Thoracic aorta (tissue), 2 donors: ENCODE measurements at places on chromosomes 5 and 9. TPM values are rescaled to one million over a fixed set of nuclear protein-coding genes. Genes with fewer than 3 reads are reported as not detected.

- no peaks in the 10 kb centered on the region for H3K27me3 ChIP-seq
- no peak for DNase-seq
- peaks cover 32% of the 10 kb centered on the region for H3K4me1 ChIP-seq
- no peak overlapping the region for H3K4me3 ChIP-seq
- no peaks in the 10 kb centered on the region for H3K36me3 ChIP-seq
These were observed 20.9 kb downstream of the PCSK5 start for GRCh38 chr9:75911390-75911789.

DNA sequence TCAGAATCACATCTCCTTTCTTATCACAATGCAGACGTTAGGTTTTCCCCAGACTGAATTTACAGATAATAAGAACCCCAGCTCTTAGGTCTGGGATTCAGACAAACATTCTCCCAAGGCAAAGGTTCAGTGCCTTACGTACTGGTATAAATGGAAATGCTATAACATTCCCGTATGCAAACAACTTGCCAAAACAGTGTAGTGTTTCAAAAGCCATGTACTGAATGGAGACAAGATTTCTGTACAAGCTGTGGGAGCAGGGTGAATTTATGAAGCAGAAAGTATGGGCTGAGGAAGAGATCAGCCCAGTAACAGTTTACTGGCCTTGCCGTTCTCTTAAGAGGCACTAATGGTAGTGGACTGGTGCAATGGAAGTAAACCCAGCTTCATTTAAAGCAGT lies 225.5 kb upstream of the ZNF462 start:
- H3K36me3 ChIP-seq: no peaks in the 10 kb centered on the region
- H3K4me1 ChIP-seq: no peaks in the 10 kb centered on the region
- no peak overlapping the region for H3K27ac ChIP-seq
- DNase-seq: no peak

GRCh38 chr9:111821006-111821528 lies 26.3 kb upstream of the SHOC1 start:
- DNase-seq: no peak
- no peak overlapping the region for H3K4me3 ChIP-seq
- H3K27me3 ChIP-seq: no peaks in the 10 kb centered on the region
- H3K4me1 ChIP-seq: no peaks in the 10 kb centered on the region
- H3K27ac ChIP-seq: no peak overlapping the region

DNA sequence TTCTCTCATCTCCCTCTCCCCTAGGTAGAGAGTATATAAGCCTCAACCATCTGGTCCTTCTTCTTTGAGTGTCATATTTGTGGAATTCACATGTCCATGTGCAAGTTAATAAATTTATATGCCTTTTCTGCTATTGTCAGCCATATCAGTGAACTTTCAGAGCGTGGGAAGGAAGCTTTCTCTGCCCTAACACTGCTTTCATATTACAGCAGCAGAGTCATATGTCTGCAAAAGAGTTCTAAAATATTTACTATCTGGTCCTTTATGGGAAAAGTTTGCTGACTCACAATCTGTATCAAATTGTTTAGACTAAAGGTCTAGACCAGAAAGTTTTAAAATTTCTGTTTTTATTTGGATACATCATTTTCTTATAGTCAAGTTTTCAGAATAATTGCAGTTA lies 669.0 kb downstream of the LRRC70 start:
- DNase-seq: no peak
- no peaks in the 10 kb centered on the region for H3K27me3 ChIP-seq
- H3K4me3 ChIP-seq: no peak overlapping the region
- H3K4me1 ChIP-seq: no peaks in the 10 kb centered on the region
- H3K36me3 ChIP-seq: no peaks in the 10 kb centered on the region

- no peak for DNase-seq
- H3K4me3 ChIP-seq: no peak overlapping the region
- H3K27ac ChIP-seq: no peak overlapping the region
- H3K27me3 ChIP-seq: no peaks in the 10 kb centered on the region
- no peaks in the 10 kb centered on the region for H3K36me3 ChIP-seq
- H3K4me1 ChIP-seq: peaks cover 10% of the 10 kb centered on the region
These were observed 24.4 kb upstream of the AKNA start for GRCh38 chr9:114412048-114412683.

GRCh38 chr5:153237671-153238332 lies 252.7 kb upstream of the GRIA1 start:
- DNase-seq: no peak
- no peak overlapping the region for H3K27ac ChIP-seq
- H3K4me3 ChIP-seq: no peak overlapping the region

DNA sequence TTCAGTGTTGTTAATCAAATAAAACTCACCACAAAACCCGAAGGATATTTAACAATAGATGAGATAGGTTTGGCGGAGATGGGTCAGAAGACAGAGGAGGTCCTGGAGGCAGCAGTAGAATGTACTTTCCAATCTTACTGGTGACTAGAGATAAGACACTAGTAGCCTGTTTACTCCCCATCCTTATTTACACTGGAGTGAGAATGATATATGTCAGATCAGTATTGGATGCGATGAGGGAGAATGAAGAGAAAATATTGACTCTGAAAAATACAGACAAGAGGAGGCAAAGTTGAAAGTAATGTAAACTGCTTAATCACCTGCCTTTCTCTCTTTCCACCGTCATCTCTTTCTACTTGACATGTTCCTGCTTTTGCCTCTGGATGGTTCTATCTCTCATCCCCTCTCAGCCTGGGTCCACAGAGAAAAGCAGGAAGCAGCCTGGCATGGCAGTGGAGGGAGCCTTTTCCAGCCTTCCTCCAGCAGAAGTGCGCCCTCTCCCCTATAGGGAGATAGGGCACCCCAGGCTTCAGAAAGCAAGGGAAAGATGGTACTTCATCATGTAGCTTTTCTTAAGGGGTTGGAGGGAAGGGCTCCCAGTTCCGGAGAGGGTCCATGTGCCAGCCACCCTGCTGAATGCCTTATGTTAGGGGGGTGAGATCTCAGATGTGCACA lies 11.1 kb downstream of the PALM2AKAP2 start:
- no peak for DNase-seq
- no peak overlapping the region for H3K4me3 ChIP-seq
- H3K36me3 ChIP-seq: no peaks in the 10 kb centered on the region
- H3K4me1 ChIP-seq: peaks cover 88% of the 10 kb centered on the region

GRCh38 chr5:119363936-119364335 lies 8.1 kb downstream of the TNFAIP8 start:
- H3K36me3 ChIP-seq: no peaks in the 10 kb centered on the region
- H3K4me1 ChIP-seq: peaks cover 48% of the 10 kb centered on the region
- DNase-seq: no peak
- H3K27me3 ChIP-seq: no peaks in the 10 kb centered on the region
- no peak overlapping the region for H3K4me3 ChIP-seq

GRCh38 chr5:68000805-68001204 lies 214.8 kb upstream of the PIK3R1 start:
- H3K4me1 ChIP-seq: peaks cover 20% of the 10 kb centered on the region
- no peak overlapping the region for H3K4me3 ChIP-seq
- no peaks in the 10 kb centered on the region for H3K36me3 ChIP-seq
- no peak overlapping the region for H3K27ac ChIP-seq
- H3K27me3 ChIP-seq: no peaks in the 10 kb centered on the region

DNA sequence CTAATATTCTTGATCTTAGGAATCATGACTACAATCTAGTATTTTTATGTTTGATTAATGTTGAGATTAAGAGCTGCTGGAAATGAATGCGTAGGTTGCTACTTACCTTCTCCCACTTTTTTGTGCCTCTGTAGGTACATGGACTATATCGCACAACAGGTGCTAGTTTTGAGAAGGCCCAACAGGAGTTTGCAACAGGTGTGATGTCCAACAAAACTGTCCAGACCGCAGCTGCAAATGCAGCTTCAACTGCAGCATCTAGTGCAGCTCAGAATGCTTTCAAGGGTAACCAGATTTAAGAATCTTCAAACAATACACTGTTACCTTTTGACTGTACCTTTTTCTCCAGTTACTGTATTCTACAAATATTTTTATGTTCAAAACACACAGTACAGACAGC lies 115.0 kb downstream of the SCAMP1 start:
- H3K27ac ChIP-seq: no peak overlapping the region
- no peak for DNase-seq
- no peaks in the 10 kb centered on the region for H3K36me3 ChIP-seq
- H3K4me3 ChIP-seq: no peak overlapping the region
- no peaks in the 10 kb centered on the region for H3K4me1 ChIP-seq

- peaks cover 19% of the 10 kb centered on the region for H3K4me1 ChIP-seq
- H3K4me3 ChIP-seq: no peak overlapping the region
- H3K27me3 ChIP-seq: no peaks in the 10 kb centered on the region
These were observed 64.9 kb upstream of the OSMR start for GRCh38 chr5:38780945-38781344.

The PCDHGB1 gene
- 11.4 TPM for total RNA-seq

The BAG1 gene
- 40.5 TPM for total RNA-seq

The IFNA13 gene
- total RNA-seq: not detected

The KIF27 gene
- 2.3 TPM for total RNA-seq
